Kidney tubule cell (primary cell): ENCODE measurements at places on chromosomes 16 and 17.

GRCh38 chr16:86082418-86083030 lies 183.6 kb downstream of the IRF8 start:
- DNase-seq = no peak

- no peak for DNase-seq
Observed at GRCh38 chr16:3698941-3699340, 18.4 kb downstream of the TRAP1 start.

GRCh38 chr17:20109076-20109475 lies 99.9 kb downstream of the SPECC1 start:
- no peak for DNase-seq

- no peak for DNase-seq
Observed at GRCh38 chr16:83136924-83137323, 510.2 kb downstream of the CDH13 start.

DNA sequence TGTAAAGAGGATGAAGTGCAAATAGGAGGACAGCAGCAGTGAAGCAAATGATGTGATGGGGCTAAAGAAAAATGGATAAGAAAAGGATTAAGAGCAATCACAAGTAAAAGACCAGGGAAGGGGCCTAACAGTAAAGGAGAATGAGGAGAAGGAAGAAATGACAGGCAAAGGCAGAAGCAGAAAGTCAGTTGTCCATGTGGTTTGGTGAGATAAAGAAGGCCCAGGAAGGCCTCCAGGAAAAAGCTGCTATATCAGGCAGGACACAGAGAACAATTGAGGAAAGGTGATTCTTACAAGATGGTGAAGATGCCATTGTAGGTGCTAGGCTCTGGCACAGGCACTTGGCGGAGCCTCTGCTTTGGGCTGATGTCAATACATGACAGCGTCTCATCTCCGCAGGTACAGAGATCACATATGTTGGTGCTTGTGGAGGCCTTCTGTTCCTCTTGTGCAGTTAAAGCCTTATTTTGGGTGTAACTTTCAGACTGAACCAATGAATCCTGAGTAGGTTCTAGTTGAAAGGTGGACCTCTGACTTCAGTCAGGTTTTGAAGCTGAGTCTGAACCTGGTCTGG lies 18.1 kb downstream of the RDM1 start:
- DNase-seq = no peak

DNA sequence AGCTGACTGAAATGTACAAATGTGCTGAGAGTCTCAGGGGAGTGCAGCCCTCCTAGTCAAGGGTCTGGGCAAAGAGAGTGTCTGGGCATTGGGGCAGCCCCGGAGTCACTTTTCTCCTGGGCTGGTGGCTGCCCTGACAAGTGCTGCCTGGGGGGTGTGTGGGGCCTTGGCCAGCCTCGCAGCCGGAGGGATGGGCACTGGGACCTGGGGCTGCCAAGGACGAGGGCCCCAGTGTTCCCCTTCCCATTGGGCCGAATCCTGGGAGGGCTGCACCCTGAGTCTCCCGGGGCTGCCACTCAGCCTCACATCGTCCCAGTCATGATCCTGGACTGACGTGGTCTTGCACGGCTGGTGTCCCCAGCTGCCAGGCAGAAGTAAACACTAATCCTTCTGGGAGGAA lies 132.3 kb downstream of the BANP start:
- DNase-seq = no peak

DNA sequence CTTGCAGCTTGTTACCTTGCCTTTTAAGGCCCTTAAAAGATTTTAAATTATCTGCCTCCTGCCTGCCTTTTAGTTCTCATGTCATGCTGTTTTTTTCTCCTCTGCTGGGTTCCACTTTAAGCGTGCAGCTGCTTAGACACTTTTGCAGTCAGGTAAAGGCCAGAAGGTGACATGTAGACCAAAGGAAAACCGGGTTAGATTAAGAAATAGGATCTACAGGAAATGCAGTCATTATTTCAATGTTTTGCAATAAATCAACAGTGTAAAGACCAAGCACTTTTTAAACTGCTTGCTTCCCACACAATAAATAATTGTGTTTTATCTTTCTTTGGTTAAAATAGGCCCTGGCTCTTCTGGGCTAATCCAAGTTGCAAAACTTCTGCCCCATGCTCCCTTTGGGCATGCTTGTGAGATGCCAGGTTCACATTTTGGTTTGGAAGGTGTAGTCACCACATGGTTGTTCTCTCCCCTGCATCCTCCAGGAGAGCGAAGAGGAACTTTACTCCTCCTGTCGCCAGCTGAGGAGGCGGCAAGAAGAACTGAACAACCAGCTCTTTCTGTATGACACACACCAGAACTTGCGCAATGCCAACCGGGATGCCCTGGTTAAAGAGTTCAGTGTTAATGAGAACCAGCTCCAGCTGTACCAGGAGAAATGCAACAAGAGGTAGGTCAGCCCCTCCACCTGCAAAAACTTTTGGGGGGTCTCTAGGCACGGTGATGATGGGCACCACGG lies 54.9 kb downstream of the SDR42E1 start:
- DNase-seq = no peak

GRCh38 chr17:74742153-74742515 lies 5.1 kb downstream of the RAB37 start:
- DNase-seq = no peak

DNA sequence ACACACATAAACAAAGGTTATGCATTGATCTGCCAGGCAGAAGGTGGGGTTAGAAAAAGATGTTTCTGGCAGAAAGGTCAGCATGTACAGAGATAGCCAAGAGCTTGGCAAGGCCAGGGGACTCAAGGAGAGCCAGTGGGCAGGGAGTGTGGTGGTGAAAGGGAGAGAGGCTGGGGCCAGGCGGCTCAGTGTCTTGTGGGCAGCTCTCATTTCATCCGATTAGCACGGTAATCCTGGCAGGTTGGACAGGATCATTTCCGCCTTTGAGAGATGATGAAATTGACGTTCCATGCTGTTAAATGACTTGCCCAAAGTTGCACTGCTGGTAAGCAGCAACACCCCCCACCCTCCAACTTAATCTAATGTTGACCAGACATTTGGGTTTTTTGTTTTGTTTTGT lies 3.6 kb downstream of the CHD9 start:
- DNase-seq = no peak

GRCh38 chr16:68460067-68460466 lies 11.8 kb upstream of the SMPD3 start:
- DNase-seq = no peak

GRCh38 chr16:50521246-50521900 lies 26.8 kb upstream of the NKD1 start:
- DNase-seq = no peak

DNA sequence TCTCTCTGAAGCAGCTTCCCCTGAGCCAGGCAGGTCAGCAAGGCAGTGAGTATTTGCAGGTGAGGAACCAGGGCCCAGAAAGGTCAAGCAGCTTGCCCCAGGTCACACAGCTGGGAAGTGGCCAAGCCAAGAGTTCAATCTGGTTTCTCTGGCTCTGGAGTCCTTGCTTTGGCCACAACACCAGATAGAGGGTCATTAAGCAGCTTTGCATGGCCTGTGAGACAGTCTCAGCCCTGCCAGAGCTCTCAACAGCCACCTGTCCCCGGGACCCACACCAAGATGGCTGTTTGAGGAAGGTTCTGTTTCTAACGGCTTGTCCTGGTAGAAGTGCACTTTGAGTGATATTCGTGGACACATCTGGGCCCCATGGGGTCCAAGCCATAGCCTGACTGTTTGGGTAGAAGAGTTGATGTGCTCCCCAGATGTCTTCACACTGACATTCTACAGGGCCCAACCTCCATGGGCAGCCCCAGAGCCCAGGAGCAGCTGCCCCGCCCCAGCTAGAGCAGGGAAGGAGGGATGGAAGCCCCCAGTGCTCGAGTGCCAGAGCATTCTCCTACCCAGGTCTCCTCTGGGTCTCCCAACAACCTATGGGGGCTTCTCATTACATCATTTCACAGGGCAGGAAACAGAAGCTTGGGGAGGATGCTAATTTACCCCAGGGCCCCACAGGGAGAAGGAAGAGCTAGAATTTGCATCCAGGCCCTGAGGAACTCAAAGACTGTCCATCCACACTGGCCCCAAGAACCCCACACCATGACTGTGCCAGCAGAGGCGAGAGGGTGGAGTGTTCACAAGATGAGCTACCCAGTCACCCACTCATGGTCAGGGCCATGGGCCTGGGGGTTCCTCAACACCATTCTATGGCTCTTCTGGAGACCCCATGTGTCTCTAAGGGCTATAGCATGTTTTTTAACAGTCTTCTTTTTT lies 107.3 kb upstream of the CDH5 start:
- no peak for DNase-seq

GRCh38 chr16:31460582-31461002 lies 1.3 kb downstream of the ARMC5 start:
- DNase-seq = peak; percentile 52

DNA sequence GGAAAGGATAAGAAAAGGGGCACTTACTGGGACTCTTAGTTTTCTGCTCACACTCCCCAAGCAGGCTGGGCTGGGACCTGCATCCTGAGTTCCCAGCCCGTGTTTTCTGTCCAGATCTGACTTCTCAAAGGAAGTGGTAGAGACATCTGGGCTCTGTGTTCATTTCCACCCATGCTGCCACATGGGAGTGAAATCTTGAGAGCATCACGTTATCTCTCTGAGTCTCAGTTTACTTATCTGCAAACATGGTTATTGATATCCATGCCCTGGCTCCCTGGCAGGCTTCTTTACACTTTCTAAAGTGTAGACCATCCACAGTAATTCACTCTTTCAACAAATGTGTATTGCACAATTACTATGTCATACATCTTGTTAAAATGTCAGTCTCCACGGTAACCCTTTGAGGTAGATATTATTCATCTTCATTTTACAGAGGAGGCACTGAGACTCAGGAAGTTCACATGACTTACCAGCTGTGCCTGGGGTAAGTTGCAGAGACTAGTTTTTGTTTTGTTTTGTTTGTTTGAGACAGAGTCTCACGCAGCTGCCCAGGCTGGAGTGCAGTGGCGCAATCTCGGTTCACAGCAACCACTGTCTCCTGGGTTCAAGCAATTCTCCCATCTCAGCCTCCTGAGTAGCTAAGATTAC lies 3.4 kb downstream of the ZNF688 start:
- peak; percentile 82 for DNase-seq

DNA sequence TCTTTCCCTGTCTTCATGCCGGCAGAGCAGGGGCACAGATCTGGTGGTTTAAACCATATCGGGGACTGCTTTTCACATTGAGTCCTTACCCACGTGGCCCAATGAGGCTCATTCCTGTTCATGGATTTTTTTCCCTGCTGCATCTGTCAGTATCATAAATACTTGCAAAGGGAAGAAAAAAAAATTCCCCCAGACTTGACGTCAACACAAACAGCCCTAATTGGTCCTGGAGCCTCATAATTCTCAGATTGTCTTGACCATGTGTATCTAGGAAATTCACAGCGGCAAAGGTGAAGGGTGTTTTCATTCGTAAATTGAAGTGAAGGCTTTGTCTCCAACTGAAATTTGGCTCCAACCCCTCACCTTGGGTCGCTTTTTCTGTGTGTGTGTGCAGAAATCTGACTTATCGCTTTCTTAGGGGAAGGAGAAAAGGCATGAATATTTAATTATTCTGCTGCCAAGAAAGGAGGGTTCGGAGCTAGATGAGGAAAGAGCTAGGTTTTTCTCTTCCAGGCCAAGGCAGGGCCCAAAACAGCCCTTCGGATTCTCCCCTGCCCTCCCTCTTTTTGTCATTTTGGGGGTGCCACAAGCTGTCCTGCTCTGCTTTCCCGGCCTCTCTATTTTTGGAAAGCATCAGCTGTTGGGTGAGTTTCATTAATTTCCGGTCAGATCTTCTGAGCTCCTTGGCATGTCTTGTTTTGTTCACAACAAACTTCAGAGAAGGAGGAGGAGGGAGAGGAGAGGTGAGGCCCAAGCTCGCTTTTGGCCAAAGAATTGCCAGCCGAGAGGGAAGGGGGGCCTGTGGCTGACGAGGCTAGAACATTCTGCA lies 17.8 kb upstream of the CIBAR2 start:
- DNase-seq = no peak

DNA sequence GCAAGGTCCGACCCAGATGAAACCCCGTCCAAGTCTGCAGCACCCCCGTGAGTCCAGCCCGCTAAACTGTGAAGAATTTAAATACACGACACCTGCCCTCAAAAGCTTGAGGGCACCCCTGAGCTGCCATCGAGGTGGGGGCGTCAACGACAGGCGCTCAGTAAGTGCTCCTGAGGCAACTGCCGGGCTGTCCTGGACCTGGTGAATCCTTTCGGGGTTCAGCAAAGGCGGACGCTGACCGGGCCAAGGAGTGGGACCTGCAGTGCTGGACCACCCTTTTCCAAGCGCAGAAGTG lies 512 bp upstream of the ENDOV start:
- no peak for DNase-seq
